ENCODE measurements at places on chromosomes 3 and 15.
A peak's percentile ranks its signal among the peaks of the same experiment; 100 is the strongest.

- no peak for DNase-seq
Measured at GRCh38 chr15:91919014-91919534, 65.6 kb downstream of the SLCO3A1 start.

- DNase-seq = no peak
Measured at GRCh38 chr3:178100908-178101307, 435.3 kb upstream of the KCNMB2 start.

DNA sequence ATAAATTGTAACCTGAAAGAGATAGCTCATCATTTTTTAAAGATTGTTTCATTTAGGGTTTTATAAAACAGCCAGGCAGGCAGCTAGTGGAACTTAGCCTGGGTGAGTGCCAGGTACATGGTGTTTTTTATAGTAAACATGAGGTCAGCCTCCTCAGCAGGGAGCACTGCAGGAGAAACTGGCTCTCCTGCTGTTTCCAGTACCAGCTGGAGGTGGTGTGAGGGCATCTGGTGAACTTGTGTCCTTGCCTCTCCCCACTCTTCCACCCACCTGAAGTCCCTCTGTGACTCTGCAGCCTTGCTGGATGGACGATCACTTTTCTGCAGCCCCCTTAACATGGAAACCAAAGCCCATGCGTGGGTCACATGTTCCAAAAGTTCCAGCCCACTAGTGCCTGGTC is 128.4 kb downstream of the FAM174B start:
- DNase-seq = no peak

- DNase-seq = no peak
Measured at GRCh38 chr15:29418178-29418577, 148.6 kb upstream of the NSMCE3 start.

DNA sequence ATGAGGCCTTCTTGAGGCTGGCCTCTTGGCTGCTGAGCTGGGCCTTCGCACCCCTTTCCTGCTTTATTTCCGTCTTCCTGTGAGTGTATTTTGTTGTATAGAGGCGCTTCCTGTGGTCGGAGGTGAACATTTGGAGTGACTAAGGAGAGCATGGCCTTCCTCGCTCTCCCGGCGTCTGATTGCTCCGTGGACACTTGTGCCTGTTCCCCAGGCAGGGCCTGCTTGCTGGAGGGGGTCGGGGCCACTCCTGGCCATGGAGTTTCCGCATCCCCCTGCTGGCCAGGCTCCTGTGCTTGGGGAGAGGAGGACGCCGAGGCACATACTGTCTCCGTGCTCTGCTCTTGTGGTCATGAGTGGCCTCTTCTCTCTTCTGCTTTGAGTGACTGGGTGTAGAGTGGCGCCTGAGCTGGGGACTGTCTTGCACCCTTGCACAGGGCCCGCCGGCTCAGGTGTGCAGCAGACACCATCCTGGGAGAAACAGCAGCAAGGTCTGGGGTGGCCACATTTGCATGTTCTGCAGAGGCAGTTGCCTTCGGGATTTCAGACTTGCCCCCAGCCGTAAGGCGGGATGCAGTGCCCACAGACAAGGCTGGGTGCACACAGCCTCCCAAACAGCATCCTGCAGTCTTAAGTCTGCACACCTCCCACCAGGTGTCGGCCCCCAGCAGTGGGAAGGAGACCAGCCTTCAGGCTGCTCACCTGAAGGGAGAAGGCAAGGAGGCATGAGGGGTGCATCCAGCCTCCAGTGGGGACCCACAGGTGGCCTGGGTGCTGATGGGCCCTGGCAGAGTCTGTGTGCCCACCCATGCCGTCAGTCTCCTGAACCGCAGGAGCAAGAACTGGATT is 16.4 kb downstream of the KLF13 start:
- DNase-seq = no peak

DNA sequence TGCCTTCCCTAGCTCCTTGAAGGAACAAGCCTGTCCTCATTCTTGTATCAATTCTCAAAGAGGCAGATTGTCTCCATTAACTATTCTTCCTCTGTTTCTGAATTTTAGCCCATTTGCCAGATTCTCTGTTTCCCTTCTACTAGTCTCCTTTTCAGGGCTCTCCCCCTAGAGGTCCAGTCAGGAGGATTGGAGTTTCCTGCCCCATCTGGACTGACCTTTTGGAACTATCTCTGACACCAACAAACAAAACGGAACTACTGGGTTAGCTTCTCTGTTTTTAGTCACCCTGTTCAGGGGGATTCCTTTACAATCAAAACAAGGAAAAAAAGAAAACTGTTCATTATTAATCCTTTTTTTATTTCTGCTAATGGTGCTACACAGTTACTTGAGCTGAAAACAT is 10.2 kb upstream of the KPNA4 start:
- no peak for DNase-seq

DNA sequence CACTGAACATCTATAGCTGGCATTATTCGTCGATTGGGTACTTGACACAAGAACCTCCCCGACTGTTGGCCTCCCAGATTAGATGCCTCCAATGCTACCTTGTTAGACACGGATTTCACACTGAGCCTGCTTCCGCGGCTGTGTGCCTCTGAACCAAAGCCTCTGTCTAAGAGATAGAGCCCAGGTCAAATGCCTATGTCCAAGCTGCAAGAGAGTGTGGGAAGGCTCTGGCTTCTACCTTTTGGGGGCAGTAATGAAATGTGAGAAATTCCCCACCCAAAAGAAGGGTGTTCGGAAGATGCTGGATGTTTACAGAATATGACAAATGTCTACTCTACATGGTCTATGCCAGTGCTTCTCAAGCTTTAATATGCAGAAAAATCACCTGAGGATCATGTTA is 2.0 kb upstream of the RPUSD2 start:
- DNase-seq = no peak

GRCh38 chr3:71582612-71583565 is 639 bp downstream of the FOXP1 start:
- peak; percentile 81 for DNase-seq

DNA sequence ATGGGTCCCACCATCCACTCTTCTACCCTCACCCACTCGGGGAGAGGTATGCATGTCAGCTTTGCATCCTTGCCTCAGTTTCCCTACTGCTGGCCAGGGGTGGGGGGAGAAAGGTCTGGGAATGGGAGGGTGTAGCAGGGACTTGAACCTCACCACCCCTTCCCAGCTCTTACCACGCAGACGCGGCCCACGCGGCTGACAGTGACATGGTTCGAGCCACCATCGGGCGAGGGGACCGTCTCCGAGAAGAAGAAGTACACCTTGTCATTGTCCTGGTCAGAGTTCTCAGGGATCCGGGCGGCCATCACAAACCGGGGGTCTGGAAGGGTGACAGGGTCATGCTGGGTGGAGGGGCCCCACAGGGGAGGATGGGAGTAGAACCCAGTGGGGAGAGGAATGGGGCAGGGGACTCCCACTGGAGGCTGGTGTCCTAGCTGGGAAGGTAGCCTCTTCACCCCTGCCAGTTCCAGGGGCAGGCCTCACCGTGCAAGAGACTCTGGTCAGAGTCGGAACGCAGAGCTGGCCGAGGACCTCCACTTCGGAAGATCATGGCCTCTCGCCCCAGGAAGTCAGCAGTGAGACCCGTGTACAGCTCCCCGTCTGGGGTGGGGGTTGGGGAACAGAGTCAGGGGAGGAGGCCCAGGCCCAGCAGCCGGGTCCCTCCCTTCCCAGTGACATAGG is 3.7 kb downstream of the SEMA3G start:
- DNase-seq = no peak

DNA sequence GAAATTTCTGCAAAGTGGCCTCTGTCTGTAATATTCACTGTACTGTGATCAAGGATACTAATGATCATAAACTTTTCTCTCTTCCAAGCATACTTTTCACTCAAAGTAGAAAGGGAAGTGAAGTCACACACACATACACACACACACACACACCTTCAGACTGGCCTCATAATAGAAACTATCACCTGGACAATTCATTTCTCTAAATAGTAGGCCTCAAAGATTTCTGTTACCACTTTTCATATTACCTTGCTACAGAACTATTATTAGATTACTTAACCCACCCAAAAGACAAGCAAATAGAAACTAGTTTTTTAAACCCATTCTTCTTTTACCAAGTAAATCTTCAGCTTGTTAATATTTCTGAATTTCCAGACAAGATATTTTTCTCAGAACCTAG is 12.2 kb downstream of the CPB1 start:
- no peak for DNase-seq

- DNase-seq = no peak
Measured at GRCh38 chr3:139558351-139559266, 19.1 kb upstream of the RBP1 start.

DNA sequence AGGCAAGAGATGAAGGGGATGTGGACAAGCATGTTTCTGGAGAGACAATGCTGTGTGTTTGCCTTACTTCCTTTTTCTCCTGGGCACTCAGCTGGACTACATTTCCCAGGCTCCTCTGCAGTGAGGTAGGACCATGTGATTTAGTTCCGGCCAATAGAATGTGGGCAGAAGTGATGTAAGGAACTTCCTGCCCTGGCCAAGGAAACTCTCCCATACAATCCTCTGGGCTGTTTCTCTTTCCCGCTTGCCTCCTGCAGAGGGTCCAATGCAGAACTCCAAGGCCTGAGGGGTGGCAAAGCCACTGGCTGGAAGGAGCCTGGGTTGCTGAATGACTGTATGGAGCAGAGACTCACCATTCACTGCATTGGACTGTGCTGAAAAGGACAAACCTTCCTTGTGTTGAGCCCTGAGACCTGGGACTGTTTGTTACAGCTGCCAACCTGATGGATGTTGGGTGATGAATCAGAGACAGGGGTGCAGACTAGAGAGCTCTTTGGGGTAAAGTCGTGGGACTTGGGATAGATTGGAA is 82.7 kb upstream of the SLC6A6 start:
- peak; percentile 37 for DNase-seq

- DNase-seq = no peak
Measured at GRCh38 chr3:46574881-46575576, 8.9 kb upstream of the LRRC2 start.

DNA sequence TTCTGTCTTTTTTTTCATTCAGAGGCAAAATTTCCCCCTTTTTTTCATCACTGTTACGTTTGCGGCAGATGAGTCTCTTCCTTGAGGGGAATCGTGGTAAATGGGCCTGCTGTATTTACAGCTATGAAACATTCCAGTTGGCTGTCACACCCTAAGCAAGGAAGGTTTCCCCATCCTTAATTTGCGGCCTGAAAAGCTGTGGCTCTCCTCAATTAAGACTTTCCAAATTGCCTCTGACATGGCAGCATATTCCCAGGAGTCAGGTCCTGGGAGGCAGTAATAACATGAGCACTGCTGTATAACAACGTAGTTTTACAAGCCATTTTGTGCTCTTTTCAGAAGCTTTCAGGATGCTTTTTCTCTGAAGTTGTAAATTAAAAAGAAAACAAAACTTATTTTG is 420.9 kb downstream of the LPP start:
- DNase-seq = no peak

GRCh38 chr15:59048897-59049296 is 56.0 kb upstream of the CCNB2 start:
- DNase-seq = no peak

- no peak for DNase-seq
Measured at GRCh38 chr15:65399001-65399706, 21.4 kb upstream of the IGDCC3 start.

DNA sequence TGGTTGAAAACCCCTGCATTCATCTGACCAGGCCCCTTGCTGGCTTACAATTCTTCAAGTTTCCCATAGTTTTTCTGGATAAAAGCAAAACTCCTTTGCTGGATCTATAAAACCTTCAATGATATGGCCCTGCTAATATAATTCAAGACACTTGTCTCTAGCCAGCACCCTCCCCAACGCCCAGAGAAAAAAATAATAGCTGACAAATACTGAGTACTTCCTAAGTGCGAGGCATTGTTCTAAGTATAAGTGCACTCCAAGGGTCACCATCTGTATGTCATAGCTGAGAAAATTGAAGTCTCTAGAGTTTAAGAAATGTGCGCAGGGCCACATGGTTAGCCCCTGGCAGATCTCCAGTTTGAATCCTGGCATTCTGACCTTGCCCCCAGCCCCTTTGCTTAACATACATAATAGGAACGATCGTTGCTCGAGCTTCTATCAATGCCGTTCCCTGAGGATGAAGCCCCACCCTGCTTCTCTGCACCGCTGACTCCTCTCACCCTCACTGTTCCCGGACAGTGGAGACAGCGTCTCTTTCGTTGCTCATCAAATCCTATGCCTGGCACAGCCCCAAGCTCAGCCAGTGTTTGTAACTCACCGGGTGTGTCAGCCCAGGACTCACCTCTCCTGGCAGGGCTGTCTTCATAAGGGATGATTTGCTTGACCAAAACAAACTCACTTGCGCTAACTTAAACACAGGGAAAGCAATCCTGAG is 377.1 kb upstream of the PROK2 start:
- no peak for DNase-seq

All from right hindlimb (tissue), 1 donor.